Fibroblast of villous mesenchyme (primary cell): ENCODE measurements at places on chromosomes 16 and 17. TPM values are rescaled to one million over a fixed set of nuclear protein-coding genes. Genes with fewer than 3 reads are reported as not detected.

DNA sequence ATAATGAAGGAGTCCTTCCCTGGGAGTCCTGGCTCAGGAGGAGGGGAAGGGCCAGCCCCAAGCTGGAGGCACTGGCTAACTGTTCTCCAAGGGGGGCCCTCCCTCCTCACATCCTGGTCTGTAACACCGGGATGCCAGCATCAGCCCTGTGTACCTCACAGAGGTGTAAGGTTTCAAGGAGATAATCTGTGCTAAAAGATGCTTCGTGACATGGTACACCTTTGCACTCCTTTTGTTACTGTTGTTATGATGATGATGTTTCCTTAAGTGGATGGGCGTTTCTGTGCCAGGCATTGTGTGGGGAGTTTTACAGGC, 236.7 kb upstream of the TNRC6C start:
- no peak for DNase-seq

DNA sequence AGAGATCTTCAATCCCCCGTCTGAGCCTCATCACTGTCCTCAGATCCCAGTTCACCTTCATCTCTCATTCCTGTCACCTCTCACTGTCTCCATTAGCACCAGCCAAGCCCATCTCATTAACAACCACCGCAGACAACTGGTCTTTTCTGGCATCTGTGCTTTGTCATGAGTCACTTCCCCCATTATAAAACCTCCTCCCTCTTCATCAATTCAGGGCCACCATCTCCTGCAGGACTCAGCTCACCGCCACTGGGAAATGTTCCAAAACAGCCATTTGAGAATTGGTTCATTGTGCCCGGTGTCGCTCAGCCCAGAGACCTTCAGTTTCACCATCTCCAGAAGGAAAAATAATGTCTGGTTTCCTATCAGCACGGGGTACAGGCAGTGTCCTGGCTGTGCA, 56.9 kb upstream of the TEKT3 start:
- DNase-seq, result peak; percentile 34

DNA sequence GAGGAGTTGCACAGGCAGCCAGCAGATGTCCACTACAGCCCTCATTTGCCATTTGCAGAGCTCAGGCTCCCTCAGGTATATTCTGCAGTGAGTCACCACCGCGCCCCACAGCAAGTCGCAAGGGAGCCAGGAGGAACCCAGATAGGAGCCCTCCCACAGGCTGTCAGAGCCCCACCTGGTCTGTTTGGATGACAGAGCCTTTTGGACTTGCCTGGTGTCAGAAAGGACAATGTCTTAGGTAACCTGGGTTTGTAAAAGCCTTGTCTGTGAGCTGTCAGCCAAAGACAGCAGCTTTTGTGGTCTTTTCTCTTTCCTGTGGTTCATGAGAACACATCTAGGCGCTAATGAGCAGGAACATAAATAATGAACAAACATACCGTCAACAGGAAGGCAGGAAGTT, 70.9 kb downstream of the GNAO1 start:
- no peak for DNase-seq

GRCh38 chr16:54878301-54878700, 52.4 kb upstream of the IRX5 start:
- no peak for DNase-seq

- no peak for DNase-seq
Observed at GRCh38 chr17:71845337-71845736, 275.5 kb upstream of the SOX9 start.

GRCh38 chr17:47692137-47692894, 1.6 kb upstream of the TBKBP1 start:
- DNase-seq, result no peak

- no peak for DNase-seq
Observed at GRCh38 chr16:80971819-80972218, 34.9 kb downstream of the CMC2 start.

GRCh38 chr16:54792811-54793210, 137.9 kb upstream of the IRX5 start:
- no peak for DNase-seq

DNA sequence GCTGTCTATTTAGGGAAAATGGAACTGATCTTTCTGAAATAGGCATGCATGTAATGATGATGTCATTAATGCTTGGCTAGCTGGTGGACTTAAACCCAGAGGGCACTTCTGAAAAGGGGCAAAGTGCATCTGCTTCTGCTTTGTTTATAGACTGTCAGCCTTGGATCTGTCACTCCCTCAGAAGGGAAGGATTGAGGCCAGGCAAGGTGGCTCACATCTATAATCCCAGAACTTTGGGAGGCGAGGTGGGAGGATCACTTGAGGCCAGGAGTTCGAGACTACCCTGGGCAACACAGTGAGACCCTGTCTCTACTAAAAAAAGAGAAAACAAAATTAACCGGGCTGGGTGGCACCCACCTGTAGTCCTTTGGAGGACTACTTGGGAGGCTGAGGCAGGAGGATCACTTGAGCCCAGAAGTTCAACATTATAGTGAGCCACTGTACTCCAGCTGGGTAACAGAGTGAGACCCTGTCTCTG, 185.5 kb downstream of the WWOX start:
- peak; percentile 13 for DNase-seq

DNA sequence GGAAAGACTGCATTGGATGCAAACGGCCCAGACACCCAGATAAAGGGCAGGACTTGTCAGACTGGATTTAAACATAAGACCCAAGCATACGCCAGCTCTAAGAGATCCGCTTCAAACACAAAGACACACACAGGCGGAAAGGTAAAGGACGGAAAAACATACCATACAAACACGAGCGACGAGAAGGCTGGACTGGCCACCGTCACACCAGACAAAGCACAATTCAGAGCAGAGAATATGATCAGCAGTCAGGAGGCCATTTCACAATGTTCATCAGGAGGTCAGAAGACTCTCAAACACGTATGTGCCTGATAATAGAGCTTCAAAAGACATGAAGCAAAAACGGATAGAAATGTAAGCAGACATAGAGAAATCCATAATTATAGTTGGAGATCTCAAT, 84.9 kb upstream of the GNG13 start:
- no peak for DNase-seq

DNA sequence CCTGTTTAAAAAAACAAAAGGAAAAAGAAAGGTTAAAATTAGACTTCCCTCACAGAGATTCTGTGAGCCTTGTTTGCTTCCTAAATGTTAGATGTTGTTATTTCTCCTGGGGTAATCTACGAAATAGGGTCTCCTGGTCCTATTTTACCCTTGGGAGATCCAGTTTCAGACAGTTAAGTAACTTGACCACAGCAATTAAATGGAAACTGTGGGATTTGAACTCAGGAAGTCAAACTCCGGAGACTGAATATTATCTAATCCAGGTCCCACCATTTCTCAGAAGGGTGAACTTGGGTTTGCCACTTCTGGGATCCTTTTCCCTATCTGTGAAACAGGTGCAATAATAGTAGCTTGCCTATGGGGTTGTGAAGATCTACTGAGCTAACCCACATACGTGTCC, 6.4 kb upstream of the TMC5 start:
- DNase-seq, result no peak

DNA sequence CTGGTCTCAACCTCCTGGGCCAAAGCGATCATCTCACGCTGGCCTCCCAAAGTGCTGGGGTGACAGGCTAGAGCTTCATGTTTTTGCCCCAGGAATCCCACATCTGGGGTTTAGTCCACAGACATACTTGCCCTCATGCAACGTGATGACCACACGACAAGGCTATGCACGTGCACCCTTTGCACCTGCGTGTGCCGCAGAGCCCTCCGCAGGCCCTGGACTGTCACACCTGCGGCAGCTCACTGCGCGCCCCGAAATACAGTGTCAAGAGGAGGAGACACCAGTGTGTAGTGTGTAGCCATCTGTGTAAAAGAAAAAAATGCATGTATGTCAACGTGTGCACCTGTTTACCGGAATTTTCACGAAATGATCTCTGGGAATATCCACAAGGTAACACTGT, 3.5 kb upstream of the MYADML2 start:
- no peak for DNase-seq

- no peak for DNase-seq
Observed at GRCh38 chr17:65121916-65122806, 15.0 kb upstream of the RGS9 start.

GRCh38 chr16:67248073-67248400, 742 bp upstream of the SLC9A5 start:
- no peak for DNase-seq

DNA sequence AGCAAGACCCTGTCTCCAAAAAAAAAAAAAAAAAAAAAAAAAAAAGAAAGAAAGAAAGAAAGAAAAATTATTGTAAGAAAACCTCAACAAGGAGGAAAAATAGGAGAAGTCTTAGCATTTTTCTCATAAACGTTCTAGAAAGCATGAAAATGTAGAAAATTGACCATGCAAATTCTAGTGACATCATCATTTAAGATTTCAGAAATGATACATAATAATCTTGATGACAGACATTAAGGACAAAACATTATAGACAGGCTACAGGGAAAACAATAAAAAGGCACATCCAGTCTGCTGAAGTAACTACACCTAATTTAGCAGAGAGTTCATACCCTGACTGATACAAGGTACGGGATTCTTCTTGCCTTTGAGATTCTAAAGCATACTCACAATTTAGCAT, 21.9 kb downstream of the MED13 start:
- no peak for DNase-seq

- no peak for DNase-seq
Observed at GRCh38 chr17:14306596-14306995, 5.7 kb downstream of the HS3ST3B1 start.

DNA sequence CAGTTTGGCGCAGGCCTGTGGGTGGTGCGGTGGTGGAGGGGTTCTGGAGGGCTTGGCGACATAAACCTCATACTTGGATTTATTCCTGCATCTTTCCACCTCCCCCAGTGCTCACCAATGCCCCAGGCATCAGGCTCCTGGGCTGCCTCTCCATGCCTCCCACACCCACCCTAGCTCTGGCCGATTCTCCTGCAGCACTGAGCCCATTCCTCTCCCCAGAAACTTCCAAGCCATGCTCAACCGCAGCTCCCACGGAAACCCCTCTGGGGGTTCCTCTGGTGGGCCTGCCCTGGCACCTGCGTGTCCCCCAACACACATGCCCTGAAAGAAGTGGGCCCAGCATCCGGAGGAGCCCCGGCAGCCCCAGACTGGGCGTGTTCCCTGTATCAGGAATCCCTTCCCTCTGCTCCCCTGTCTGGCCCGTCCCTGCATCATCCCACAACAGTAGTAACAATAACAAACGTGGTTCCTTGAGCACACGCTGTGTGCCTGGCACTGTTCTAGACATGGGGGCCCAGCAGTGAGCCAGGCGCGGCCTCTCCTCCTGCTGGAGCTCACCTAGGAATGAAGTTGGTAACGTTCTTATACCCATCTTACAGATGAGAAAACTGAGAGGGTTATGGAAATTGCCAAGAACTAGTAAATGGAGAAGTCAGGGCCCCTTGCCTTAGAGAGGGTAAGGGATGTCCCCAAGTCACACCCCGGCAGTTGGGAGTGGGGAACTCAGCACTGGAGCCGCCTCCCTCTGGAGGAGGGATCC, 2.3 kb downstream of the PRSS21 start:
- DNase-seq, result no peak

GRCh38 chr17:63356337-63356757, 89.8 kb downstream of the CYB561 start:
- DNase-seq, result peak; percentile 74

GRCh38 chr16:14301169-14302030, 230.3 kb downstream of the MRTFB start:
- DNase-seq, result peak; percentile 37

The MYH3 gene
- total RNA-seq, result 0.43 and 0.97 TPM in 2 replicates

The RAB11FIP4 gene
- under 0.01 TPM in 2 replicates for total RNA-seq

The AOC3 gene
- under 0.01 and 0.32 TPM in 2 replicates for total RNA-seq

The KRTAP2-1 gene
- total RNA-seq, result not detected in 2 replicates

The RECQL5 gene
- 19.6 and 20.7 TPM in 2 replicates for total RNA-seq

The PARD6A gene
- 0.97 and 2.6 TPM in 2 replicates for total RNA-seq

The CD300A gene
- total RNA-seq, result not detected in 2 replicates

The CA7 gene
- total RNA-seq, result not detected in 2 replicates

The IRX5 gene
- under 0.01 TPM in 1 of 2 replicates, not detected in the other for total RNA-seq
